Left renal cortex interstitium (tissue), 4 donors: ENCODE measurements at places on chromosomes 4 and X. TPM values are rescaled to one million over a fixed set of nuclear protein-coding genes. Genes with fewer than 3 reads are reported as not detected.
A peak's percentile ranks its signal among the peaks of the same experiment; 100 is the strongest.

- DNase-seq: no peak
These were observed 80.2 kb downstream of the SYNPO2 start for GRCh38 chr4:118968813-118969212.

GRCh38 chr4:81466841-81467671, 4.7 kb downstream of the RASGEF1B start:
- DNase-seq: peak; percentile 69

DNA sequence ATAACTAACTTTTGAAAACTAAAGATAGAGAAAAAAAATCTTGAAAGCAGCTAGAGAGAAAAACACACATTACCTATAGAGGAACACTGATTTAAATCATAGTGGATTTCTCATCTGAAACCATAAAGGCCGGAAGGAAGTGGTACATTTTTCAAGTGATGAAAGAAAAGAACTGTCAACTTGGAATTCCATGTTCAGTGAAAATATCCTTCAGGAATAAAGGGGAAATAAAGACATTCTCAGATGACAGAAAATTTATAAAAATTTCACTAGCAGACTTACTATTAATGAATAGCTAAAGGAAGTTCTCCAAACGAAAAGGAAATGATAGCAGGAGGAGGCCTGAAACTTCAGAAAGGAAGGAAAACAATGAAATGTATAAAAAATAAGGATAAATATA, 7.6 kb upstream of the JADE3 start:
- DNase-seq: no peak

DNA sequence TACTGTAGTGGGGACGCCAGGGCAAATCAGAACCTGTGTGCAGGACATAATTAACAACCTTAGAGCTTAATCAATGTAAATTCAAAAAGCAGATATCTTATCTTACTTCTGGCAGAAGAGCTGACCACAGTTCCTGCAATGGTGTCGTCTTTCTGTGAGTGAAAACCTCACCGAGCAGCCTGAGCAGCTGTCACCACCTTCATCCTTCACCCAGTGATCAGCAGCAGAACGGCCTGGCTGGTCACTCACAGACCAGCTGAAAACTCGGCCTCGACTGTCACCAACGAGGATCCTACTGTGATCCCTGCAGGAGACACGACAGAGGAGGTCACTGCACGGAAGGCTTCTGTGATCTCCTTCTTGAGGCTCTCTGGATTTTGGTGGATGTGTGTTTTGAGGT, 94.2 kb downstream of the CDS1 start:
- no peak for DNase-seq

- no peak for DNase-seq
These were observed 295.2 kb upstream of the IGFBP7 start for GRCh38 chr4:57405359-57405758.

DNA sequence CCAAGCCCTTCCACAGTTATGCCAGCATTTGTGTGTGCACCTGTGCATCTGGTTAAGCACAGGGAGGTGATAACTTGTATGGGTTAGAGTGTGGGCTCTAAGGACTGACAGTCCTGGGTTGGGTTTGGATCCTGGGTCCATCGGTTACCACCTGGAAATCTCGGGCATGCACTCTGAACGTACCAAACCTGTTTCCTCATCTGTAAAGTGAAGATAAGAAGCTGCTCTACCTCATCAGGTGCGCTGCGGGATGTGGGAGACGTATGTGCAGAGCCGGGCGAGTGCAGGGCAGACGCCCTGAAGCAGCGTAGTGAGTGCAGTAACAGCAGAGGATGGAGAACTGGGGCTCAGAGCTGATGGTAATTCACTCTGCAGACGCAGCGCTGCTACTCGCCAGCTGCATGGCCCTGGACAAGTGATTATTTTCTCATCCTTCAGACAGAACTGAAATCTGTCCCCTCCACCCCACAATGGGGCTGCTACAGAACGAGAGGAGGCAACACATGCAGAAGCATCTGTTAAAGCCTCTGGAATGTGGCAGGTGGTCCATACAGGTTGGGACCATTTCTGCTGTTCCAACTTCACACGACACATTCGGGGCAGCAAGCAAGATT, 64.4 kb downstream of the HADH start:
- no peak for DNase-seq

GRCh38 chr4:7897811-7898210, 41.9 kb downstream of the AFAP1 start:
- DNase-seq: no peak

DNA sequence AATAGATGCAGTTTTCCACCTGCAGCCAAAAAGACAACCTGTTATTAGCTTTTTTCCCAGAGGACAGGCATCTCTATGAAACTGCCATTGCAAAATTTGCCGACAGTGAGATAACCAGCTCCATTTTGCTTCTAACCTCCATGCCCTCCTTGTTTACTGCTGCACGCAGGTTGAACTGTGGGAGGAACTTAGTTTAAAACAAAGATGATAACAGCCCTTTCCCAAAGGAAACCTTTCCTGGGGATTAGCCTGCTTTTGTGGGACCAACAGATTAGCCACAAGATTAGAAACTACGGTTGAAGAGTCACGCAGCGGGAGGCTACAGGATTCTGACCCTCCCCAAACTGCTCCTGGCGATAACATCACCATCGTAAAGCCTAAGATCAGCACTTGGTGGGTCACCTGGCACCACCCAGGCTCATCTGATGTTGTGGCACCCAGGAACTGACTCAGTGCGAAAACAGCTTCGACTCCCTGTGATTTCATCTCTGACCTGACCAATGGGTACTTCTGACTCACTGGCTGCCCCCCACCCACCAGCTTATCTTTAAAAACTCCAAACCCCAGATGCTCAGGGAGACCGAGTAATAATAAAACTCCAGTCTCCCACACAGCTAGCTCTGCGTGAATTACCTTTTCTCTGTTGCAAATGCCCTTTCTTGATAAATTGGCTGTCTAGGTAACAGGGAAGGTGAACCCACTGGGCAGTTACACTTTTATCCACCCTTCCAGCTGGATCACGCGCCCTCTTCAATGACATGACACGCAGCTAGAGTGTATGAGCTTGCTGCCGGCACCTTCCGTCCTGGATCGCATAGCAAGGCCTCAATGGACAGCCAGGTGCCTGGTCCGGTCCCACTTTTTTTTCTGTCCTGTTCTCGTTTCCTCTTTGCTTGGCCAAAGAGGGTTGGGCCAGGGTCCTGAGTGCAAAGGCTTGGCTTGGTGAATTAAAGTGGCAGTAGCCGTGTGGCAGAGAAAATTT, 27.2 kb downstream of the NOP14 start:
- DNase-seq: no peak

- DNase-seq: no peak
These were observed 54.6 kb downstream of the AMOT start for GRCh38 chrX:112786076-112786475.

DNA sequence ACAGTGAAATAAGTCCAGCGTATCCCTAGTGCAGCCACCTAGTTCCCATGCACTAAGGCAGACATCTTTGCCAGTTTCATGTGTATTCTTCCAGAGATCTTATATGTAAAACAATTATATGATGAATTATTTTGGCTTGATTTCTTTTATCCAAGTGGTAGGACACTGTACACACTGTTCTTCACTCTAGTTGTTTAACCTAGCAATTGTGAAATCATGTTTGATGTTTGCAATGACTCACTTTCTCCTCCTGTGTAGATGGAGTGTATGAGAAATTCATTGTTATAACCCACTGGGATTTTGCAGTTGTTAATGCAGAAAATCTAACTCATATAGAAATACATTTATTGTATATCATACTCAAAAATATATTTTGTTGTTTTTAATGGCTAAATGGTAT, 17.5 kb upstream of the TBC1D1 start:
- no peak for DNase-seq

- no peak for DNase-seq
These were observed 75.9 kb upstream of the CAMK2D start for GRCh38 chr4:113837397-113837796.

- no peak for DNase-seq
These were observed 168.9 kb upstream of the ATOH1 start for GRCh38 chr4:93659629-93660028.

- DNase-seq: no peak
These were observed 1.3 kb downstream of the SMIM20 start for GRCh38 chr4:25915353-25915705.

OTUD6A gene
- polyA plus RNA-seq: not detected

NMU gene
- 15.9 TPM for polyA plus RNA-seq

HSPA4L gene
- polyA plus RNA-seq: 13.7 TPM

HPGDS gene
- polyA plus RNA-seq: 4.7 TPM

SUPT20HL2 gene
- not detected for polyA plus RNA-seq

GAB3 gene
- polyA plus RNA-seq: 2.4 TPM
